Fibroblast of gingiva (primary cell): ENCODE measurements at places on chromosomes 4 and X.

- no peak for DNase-seq
These were observed 23.6 kb downstream of the RBM10 start for GRCh38 chrX:47168495-47169073.

DNA sequence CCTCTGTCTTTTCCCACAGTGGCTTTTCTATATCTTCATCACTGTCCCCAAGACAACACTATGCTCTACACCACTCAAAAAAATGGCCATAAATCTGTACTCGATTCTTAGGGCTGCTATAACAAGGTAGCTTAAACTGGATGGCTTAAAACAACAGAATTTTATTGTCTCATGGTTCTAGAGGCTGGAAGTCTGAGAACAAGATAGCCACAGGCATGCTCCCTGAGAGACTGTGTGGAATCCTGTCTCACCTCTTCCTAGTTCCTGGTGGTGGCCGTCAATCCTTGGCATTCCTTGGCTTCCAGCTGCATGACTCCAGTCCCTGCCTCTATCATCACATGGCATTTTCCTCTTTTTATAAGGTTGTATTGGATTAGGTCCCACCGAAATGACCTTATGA, 70.7 kb upstream of the DCLK2 start:
- no peak for DNase-seq

- no peak for DNase-seq
These were observed 166.4 kb upstream of the CPEB2 start for GRCh38 chr4:14835708-14836425.

DNA sequence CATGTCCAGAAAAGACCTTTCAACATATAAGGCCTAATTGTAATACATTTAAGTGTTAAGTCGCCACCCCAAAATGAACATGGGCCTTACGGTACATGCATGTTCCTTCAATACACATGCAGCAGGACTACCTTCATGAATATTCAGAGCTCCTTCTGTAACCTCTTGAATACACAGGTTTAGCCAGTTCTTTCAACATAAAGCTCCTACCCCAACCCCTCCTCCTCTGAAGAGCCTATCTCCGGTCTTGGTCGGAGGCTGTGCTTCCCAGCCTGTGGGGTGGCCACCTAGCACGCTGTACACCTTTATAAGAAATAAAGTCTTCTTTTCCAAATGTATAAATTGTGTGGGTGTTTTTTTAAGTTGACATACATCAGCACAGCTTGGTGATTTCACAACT, 28.3 kb downstream of the NPY5R start:
- DNase-seq, result no peak

- DNase-seq, result no peak
These were observed 91.2 kb downstream of the HUWE1 start for GRCh38 chrX:53595266-53595810.

DNA sequence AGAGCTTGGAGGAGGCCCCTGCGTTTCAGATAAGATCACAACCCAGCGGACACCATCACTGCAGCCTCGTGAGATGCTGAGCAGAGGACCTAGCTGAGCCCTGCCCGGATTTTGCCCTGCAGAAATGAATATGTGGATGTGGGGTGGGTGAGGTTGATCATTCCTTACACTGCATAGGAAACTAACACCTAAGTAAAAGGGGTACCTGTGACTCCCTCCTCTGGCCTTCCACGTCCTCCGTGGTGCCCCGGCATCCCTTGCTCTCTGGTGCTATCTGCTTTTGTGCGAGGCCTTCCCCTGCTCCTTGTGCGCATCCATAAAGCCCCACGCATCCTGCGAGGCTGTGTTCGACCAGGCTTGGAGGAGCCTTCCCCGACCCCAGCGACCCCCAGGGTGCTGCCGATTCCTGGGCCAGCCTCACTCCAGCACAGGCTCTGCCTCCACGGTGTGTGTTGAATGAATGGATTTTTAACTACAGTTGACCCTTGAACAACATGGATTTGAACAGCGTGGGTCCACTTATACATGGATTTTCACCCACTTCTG, 25.6 kb upstream of the GPR78 start:
- DNase-seq, result no peak

DNA sequence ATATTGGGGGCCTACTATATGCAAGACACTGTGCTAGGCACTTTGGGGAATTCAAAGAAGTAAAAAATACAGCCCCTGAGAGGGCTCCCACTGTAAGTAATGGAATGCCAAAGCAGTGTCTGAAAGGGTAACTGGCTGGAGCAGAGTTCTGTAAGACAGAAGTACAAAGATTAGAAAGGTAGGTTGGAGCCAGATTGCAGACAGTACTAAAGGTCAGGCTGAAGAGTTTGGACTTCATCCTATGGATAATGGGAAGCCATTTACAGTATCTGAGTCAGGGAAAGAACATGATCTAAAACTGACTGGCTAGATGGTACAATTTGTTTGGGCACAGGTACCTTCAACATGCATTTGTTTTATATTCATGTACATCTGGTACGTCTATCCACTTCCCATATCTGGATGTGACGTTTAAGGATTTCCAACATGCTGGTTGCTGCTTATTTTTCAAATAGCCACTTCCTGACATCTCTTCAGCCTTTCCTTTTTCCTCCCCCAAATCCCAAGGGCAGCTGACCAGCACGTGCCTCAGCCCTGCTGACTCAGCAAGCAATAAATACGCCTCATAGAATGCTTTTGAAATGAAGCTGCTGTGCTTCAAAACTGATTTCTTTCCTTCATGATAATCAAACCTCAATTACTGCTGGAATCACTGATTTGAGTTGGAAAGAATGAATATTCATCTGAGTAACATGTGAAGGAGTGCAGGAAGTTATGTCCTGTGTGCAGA, 9.5 kb downstream of the ENOX2 start:
- DNase-seq, result peak; percentile 11

- DNase-seq, result no peak
These were observed 88.2 kb downstream of the SCD5 start for GRCh38 chr4:82710197-82710929.

- no peak for DNase-seq
These were observed 1.3 kb downstream of the NPY1R start for GRCh38 chr4:163330916-163331628.

- no peak for DNase-seq
These were observed 19.8 kb upstream of the GBA3 start for GRCh38 chr4:22672944-22673343.

DNA sequence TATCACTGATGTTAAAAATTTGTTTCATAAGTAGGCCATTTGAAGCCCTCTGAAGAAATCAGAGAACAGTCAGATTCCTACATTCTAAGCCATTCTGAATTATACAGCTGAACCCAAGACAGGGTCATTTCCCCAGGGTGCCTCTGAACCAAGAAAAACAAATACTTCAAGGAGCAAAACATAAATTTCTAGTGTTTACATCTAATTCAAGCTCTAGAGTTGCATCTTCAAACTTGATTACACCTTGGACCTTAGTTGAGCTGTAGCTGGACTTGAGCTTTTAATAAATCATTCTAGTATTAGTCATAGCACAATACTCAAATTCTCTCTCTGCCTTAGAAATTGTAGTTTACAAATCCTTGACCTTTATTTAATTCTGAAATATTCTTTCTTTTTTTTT, 87.6 kb upstream of the IL15 start:
- peak; percentile 76 for DNase-seq

- no peak for DNase-seq
These were observed 9.1 kb downstream of the TSPAN7 start for GRCh38 chrX:38570396-38570795.

GRCh38 chrX:13864264-13864663, 47.4 kb upstream of the GPM6B start:
- DNase-seq, result no peak

- peak; percentile 95 for DNase-seq
These were observed 279.8 kb upstream of the BOD1L1 start for GRCh38 chr4:13907255-13907751.

GRCh38 chrX:70313503-70313902, 23.6 kb downstream of the KIF4A start:
- no peak for DNase-seq

DNA sequence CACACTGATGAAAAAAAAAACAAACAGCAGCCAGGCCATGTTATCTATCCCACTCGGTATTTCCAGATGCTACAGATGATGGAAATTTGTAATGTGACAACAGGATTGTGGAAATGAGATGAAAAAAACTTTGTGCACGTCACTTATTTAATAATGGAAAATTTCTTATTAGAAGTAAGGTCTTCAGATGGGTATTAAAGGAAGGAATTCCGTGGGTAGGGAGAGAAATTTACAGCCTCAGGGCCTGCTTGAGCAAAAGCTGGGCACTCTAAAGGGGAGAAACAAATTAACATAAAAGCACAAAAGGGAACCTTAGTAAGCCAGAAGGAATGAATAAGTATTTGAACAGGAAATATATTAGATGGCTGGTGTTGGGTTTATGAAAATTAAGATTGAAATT, 4.2 kb upstream of the PKD2 start:
- DNase-seq, result no peak

- no peak for DNase-seq
These were observed 91.2 kb downstream of the PLS3 start for GRCh38 chrX:115652221-115652620.

DNA sequence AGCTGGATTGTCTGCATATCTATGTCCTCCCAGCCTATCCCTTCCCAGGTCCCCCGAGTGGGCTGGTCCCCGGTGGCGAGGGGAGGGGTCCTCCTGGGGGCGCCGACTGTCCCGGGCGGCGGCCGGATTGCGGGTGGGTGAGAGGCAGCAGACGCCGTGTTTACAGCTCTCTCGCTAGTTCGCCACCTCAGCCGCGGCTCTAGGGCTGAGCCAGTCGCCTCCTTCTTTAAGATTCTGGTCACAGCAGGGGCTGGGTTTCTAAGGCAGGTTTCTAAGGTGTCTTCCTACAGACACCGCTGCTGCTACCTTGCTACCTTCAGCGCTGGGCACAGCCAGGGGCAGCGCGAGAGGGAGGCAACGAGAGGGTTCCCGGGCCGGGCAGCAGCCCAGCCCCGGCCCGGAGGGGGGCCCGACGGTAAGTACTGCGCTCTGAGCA, 57.2 kb downstream of the FRMPD3 start:
- DNase-seq, result no peak

DNA sequence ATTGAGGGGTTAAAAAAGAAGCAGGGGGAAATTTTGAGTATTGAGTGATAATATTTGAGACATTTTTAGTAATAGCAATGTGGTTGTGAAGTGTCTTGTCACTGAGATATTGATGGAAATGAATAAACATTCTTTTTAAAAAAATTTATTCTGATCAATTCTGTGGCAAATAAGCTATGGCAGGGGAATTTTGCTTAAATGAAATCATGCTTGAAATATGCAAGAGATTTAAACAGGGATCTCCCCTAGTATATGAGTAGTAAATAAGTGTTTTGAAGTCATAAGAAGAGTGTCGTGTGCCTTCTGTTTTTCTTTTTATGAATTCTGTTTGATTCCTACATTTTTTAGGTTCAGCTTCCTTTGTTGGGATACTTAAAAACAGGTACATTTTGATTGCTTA, 23.2 kb downstream of the IL15 start:
- no peak for DNase-seq

GRCh38 chr4:113971706-113972360, 7.6 kb downstream of the ARSJ start:
- DNase-seq, result peak; percentile 77

DNA sequence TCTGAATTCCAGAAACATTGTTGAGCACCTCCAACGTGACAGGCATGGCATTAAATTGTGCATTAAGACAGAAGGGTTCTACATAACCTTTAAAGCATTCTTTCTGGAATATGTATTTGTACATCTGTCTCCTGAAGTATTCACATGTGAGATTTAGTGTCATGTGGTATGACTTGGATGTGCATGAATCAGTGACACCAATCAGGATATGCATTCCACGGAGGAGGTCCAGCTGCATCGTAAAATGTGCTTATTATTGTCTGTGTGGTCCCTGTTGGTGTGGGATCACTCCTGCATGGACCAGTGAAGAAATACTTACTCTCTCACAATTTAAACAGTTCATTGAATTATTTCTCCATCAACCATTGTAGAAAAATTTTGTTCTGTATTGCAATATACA, 149.0 kb downstream of the MID1 start:
- no peak for DNase-seq

GRCh38 chr4:138804711-138805110, 210.9 kb upstream of the NOCT start:
- DNase-seq, result no peak

- DNase-seq, result no peak
These were observed 137.8 kb upstream of the SLC4A4 start for GRCh38 chr4:71201057-71201456.

DNA sequence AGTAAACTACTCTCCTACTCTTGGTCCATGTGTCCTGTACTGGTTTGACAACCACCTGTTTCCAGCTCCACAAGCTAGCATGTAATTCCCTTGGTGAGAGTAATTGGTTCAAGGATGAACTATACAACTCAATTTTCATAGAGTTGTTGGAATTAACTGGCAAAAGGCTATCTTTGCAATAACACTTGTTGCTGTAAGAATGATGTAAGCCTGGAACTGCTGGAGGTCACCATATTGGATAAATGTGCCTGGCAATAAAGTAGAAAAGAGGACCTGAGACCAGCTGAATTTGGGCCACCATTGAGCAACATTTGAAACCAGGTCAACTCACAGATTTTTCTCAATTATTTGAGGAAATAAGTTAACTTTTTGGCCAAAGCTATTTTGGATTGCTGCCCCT, 175.5 kb downstream of the CAMK2D start:
- peak; percentile 27 for DNase-seq

- peak; percentile 77 for DNase-seq
These were observed 177.5 kb upstream of the TTC29 start for GRCh38 chr4:147123146-147123545.

GRCh38 chr4:77579406-77580076, 26.1 kb upstream of the CXCL13 start:
- DNase-seq, result peak; percentile 70

- no peak for DNase-seq
These were observed 176.5 kb downstream of the HS3ST1 start for GRCh38 chr4:11252149-11252548.

- peak; percentile 15 for DNase-seq
These were observed 265.7 kb downstream of the IQCM start for GRCh38 chr4:149549911-149550310.

- no peak for DNase-seq
These were observed 30.4 kb downstream of the TAF1 start for GRCh38 chrX:71396576-71396975.

DNA sequence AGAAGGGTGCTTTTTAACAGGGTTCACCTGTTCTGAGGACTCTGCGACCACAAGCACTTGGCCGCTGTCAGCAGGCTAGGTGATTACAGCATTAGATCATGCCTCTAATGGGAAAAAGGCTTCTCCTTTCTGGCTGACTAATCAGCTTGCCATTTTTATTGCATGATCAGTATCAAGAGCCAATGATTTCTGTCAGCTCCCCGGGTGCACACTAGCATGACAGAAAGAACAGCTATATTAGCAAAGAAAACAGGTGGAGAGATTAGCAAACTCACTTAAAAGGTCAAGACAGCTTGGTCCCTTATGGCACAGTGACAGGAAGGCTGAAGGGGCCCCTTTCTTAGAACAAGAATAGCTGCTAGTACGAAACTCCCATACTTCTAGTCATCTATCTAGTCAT, 170.0 kb downstream of the SMIM20 start:
- peak; percentile 63 for DNase-seq

DNA sequence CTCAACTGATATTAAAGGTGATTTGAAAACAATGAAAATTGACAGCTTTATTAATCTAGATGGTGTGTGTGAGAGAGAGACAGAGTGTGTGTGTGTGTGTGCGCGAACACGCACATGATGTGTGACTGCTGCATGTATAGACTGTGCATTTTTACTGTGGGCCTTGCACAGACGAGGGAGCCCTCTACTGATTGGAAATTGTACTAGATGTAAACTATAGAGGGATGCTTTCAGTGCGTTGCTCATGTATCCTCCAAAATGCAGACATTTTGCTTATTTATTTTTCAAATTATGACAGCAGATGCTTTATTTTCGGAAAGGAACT, 168.4 kb upstream of the GK2 start:
- peak; percentile 41 for DNase-seq
